ENCODE measurements at places on chromosomes 1 and 21.

GRCh38 chr1:146029117-146029516 is 7.6 kb upstream of the HJV start:
- DNase-seq: no peak

DNA sequence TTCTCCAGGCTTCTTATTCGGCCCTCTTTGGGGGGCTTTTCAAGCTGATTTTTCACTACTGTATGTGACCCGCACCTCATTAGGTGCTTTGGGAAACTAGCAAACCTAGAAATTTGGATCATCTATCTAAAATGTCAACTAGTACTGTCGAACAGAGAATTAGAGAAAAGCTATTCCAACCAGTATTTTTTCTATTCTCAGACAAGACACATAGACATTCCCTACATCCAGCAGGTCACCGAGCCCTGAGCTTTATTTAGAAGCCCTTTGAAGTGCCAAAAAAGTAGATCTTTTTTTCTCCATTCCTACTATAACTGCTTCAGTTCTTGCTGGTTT is 310 bp upstream of the SSR2 start:
- no peak for DNase-seq

DNA sequence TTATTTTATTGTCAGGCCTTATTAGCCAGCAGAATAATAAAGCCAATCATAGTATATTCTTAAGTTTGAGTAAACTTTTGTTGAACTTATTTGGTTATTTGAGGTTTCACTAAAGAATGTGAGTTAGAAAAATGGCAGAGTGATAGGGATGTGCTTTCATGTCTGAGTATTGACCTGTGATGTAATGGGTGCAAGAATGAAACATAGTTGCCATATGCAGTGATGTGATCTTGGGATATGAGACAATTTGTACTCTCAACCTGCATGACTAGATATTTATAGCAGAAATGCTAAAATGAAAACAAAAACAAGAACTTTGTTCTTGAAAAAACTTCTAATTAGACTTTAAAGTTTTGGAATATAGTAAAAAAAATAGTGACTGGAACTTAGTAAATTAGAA is 97.9 kb downstream of the DISP1 start:
- DNase-seq: no peak

GRCh38 chr1:5572794-5573193 is 419.4 kb downstream of the NPHP4 start:
- no peak for DNase-seq

GRCh38 chr1:223845037-223845809 is 524 bp downstream of the TP53BP2 start:
- DNase-seq: peak; percentile 44

DNA sequence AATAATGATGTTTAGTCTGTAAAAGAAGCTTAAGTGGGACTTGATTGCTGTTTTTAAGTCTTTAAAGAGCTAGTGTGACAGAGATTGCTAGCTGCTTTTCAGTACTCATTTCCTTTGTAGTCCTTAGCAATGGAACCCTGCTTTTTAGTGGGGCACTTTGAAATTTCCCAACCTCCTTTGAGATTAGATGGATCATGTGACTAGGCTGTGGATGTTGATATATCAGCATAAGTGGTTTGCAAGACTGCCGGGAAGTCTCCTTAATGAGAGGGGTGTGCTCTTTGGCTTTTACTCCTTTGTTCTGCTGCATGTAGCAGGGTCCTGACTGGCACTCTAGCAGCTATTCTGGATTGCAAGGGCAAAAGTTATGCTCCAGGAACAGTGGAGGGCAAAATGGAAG is 11.2 kb upstream of the RCOR3 start:
- DNase-seq: no peak

DNA sequence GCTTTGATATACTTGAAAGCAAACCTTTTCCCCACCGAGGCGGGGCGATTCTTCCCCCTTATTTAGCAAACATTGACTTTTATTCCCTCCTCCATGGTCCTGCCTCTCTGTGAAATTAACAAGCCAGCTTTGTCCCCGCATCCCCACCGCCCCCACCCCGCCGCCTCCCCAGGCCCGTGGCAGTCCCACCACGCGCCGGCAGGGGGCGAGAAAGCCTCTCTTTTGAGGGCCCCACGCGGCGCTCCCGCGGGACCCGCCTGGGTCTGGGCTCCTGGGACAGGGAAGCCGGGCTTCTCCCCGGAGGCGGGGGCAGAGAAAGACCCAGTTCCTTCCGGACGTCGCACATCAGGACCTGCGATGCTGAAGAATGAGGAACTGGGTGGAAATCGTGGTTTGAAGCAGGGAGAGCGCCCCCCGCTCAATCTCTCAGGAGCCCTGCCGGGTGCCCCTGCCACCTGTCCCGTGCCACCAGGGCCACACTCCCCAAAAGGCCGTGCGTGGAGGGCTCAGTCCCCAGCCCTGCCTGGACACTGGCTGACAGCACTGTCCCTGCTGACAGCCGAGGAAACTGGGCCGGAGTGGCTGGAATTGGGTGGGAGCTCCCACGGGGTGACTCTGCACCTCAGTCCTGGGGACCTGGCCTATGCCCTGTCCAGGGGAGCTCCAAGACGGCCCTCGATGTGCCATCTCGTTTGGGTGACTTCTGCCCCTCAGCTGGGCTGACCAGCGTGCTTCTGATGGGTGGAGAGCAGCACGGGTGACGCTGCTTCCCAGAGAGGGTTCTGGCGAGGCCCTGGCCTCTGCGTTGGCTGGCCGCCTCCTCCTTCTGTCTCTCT is 8.6 kb upstream of the ACTRT2 start:
- peak; percentile 41 for DNase-seq

GRCh38 chr21:39083377-39084008 is 99.8 kb downstream of the PSMG1 start:
- no peak for DNase-seq

- DNase-seq: no peak
Measured at GRCh38 chr1:25594971-25595370, 21.6 kb upstream of the MAN1C1 start.

DNA sequence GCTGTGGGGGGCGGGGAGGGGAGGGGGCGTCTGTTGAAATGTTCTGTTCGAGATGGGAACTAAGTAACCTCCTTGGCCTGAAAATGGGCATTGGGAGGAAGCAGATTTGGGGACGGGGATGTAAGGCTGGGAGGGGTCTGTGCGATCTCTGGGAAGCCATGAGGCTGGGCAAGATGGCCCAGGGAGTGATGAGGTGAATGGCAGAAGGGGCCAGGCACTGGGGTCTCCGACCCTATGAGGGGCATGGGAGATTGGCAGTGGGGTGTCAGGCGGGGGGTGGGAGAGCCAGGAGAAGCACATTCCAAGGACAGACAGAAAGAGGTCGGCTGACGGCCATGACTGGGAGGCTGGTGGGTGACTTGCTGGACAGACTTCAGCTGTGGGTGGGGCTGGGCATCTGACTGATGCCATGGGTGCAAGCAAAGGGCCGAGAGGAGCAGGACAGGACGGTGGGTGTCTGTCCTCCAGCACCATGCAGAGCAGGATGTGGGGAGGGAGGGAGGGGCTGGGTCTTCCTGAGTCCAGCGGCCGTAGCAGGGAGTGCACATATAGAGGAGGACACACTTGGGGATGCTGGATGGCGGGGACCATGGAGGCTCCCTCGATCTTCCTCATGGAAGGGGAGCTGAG is 30.0 kb upstream of the COL18A1 start:
- no peak for DNase-seq

GRCh38 chr1:199151634-199152425 is 513.0 kb downstream of the PTPRC start:
- no peak for DNase-seq

DNA sequence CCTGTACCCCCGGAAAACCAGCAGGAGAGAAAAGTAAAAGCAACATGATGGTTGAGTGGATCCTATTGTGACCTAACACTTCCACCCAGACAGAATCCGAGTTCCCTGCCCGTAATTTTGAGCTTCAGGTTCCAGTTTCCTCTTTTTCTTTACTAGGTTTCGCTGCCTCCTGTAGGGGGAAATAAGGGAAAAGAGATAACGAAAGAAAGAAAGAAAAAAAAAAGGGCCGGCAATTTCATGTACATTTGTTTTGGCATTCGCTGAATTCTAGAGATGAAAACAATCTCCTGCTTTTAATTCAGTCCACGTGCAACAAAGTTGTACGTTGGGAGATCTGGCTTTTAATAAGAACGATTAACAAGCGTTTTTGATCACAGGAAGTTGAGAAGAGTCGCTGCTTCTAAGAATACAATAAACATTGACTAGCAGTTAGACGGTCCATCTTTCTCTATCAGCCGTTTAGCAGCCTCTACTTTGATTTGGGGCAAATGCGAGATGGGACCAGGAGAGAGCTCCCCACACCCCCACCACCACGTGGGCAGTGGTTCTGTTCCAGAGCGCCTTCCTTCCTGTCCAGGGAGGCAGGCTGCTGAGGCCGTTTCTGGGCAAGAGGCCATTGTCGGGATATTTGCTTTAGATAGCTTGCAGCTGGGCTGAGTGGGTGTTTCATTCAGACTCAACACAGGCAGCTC is 155.9 kb upstream of the RUNX1 start:
- DNase-seq: no peak

DNA sequence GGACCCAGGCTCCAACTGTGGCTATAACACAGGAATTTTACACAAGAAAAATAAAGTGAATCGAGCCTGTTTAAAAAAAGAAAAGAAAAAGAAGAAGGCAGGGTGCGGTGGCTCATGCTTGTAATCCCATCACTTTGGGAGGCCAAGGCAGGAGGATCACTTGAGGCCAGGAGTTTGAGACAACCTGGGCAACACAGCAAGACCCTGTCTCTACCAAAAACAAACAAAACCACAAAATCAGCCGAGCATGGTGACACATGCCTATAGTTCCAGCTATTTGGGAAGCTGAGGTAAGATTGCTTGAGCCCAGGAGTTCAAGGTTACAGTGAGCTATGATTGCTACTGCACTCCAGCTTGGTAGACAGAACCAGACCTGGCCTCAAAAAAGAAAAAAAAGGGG is 17.7 kb downstream of the MTF1 start:
- no peak for DNase-seq

GRCh38 chr1:15680561-15681348 is 3.4 kb upstream of the PLEKHM2 start:
- no peak for DNase-seq

GRCh38 chr1:86757272-86757984 is 53.1 kb downstream of the SH3GLB1 start:
- no peak for DNase-seq

DNA sequence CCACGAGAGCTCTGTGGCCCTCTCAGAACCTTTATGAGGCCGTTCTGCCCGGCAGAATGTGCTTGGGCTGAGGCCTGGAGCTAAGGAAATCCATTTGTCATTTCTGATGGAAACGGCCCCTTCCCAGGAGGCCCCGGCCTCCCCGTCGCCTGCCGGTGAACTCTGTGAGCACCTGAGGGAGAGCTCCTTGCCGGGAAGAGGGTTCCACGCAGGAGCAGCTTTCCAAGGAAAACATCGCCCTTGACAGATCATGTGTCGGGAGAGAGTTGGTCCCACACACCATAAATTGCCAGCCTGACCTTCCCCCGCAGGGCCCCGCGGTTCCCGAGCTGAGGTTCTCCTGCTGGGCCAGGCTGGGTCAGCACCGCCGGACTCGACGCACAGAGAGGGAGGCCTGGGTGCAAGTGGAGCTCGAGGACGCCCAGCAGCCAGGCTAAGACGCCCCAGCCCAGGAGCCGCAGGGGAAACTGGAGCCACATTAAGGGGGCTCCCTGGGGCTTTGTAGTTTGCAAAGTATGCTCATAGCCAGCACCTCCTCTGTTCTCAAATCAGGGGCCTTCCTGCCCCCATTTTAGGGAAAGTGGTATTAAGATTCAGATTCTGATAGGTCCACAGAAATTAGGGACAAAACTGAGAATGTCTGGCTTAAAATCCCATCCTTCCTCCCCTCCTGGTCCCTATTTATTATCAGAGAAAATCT is 239.5 kb downstream of the FOXD2 start:
- DNase-seq: no peak

GRCh38 chr21:44454747-44455523 is at the start of gene LRRC3:
LRRC3 (plus strand) TSS chr21:44455510; CDS start chr21:44456645, 1,135 bp downstream.
- DNase-seq: peak; percentile 74

- DNase-seq: no peak
Measured at GRCh38 chr1:96039910-96040309, 681.7 kb upstream of the PTBP2 start.

DNA sequence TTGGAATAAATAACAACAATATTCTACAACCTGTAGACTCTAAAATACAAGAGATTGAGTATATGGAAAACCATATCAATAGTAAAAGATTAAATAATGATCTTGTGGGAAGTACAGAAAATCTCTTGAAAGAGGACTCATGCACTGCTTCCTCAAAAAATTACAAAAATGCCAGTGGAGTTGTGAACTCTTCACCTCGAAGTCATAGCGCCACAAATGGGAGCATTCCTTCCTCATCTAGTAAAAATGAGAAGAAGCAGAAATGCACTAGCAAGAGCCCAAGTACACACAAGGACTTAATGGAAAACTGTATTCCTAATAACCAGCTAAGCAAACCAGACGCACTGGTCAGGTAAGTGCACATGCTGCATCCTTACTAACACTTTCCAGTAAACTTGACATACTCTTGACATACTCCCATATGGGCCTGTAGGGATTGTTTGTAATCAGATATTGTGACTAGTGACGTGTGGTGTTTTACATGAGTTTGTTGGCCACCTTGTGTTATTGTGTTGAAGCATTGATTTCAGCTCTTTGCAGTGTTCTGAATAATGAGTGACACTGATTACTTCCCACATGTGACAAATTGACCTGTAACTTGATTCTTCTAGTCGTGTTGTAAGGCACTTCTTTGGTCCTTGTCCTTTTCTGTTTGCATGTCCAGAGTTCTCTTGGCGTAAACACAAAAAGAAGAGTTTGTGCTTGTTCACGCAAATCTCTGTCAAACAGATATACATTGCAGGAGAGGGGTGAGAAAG is 28.0 kb downstream of the MACO1 start:
- no peak for DNase-seq

GRCh38 chr1:28278763-28279162 is 19.4 kb downstream of the SESN2 start:
- no peak for DNase-seq

DNA sequence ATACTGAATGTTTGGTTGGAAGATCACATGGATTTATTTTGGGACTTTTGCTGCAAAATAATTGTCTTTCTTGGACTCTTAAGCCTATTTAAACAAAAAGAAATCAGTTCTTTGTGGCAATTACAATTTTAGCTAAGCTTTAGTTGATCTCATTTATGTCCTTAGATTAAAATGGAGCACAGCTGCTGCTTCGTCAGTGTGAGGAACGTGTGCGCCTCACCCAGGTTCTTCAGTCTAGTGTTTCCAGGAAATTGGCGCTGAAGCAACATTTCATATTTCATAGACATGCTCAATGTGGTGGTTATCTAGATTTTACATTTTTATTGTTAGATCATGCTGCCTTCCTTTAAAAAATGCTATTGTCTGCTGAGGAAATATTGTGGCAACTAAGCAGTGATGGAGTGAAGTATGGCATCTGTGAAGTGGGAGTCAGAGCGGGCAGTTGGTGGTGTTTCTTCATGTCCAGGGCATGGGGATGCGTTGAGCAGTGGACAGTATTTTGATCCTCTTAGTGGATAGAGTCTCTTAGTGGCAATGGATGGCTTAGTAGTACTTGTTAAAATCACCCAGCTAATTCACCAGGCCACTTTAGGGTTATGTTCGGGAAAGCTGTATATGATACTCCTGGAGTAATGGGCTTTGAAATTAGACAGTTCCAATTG is 5.6 kb downstream of the DDI2 start:
- DNase-seq: no peak

GRCh38 chr1:18631496-18632217 is 1.0 kb downstream of the PAX7 start:
- DNase-seq: no peak
